ENCODE measurements at places on chromosomes 5 and 9.

GRCh38 chr9:121095057-121095456 lies 20.3 kb downstream of the CNTRL start:
- no peaks in the 10 kb centered on the region for H3K36me3 ChIP-seq
- DNase-seq: no peak
- no peaks in the 10 kb centered on the region for H3K4me1 ChIP-seq
- no peak overlapping the region for H3K4me3 ChIP-seq
- H3K27me3 ChIP-seq: no peaks in the 10 kb centered on the region

- H3K36me3 ChIP-seq: no peaks in the 10 kb centered on the region
- H3K4me1 ChIP-seq: peaks cover 10% of the 10 kb centered on the region
- no peaks in the 10 kb centered on the region for H3K27me3 ChIP-seq
- DNase-seq: no peak
- no peak overlapping the region for H3K27ac ChIP-seq
Observed at GRCh38 chr9:99359336-99359735, 137.3 kb downstream of the SEC61B start.

DNA sequence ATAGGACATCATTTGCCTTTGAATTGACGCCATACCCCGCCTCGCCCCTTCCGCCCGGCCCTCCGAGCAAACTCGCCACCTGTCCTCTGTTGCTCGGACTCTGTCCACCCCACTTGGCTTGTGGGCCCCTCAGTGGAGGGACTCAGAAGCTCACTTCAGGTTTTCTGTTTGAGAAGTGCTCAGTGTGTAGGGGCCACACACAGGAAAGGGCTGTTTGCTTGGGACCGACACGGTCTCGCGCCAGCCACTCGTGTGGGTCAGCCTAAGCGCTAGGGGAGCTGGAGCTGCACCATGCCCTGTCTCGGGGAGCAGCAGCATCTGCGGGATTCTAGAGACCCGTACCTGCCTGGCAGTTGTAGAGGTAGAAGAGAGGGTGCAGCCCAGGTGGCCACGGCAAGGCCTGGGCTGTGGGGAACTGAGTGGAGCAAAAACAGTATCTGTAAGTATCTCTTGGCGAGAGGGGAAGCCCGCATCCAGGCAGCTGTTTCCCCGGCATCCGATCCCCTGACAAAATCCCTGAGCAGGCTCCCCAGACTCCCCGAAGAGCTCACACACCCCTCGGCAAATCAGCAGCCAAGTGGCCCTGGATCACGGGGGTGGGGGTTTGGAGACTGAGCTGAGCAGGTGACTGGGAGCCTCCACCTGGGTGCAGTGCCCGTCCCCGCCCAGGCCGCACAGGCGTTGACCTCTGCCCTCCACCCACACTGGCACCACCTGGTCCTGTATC lies 52.2 kb downstream of the COL5A1 start:
- peaks cover 23% of the 10 kb centered on the region for H3K36me3 ChIP-seq
- H3K4me3 ChIP-seq: no peak overlapping the region
- H3K4me1 ChIP-seq: peaks cover 15% of the 10 kb centered on the region
- H3K27me3 ChIP-seq: no peaks in the 10 kb centered on the region

DNA sequence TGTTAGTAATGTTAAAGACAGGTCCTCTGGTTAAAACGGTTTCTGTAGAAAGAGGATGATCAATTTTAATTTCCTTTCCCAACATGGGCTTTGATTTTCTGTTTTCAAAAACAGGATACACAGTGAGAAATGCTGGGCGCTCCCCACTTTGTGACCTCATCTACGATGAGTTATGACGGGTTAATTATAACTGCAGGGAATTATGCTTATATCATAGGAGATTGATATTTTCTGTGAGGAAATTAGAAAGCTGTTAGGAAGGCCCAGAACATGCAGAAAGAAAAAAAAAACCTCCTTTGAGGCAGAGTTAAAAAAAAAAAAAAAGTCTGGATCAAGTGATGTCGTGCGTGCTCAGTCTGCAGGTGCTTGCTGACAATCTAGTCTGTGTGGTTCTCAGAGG lies 176.8 kb upstream of the OTULINL start:
- H3K36me3 ChIP-seq: peaks cover 26% of the 10 kb centered on the region
- peaks cover 10% of the 10 kb centered on the region for H3K4me1 ChIP-seq
- no peaks in the 10 kb centered on the region for H3K27me3 ChIP-seq
- DNase-seq: no peak
- no peak overlapping the region for H3K4me3 ChIP-seq
- no peak overlapping the region for H3K27ac ChIP-seq

- H3K4me1 ChIP-seq: peaks cover 5% of the 10 kb centered on the region
- H3K27me3 ChIP-seq: no peaks in the 10 kb centered on the region
- no peak overlapping the region for H3K4me3 ChIP-seq
- H3K36me3 ChIP-seq: no peaks in the 10 kb centered on the region
- no peak overlapping the region for H3K27ac ChIP-seq
- no peak for DNase-seq
Observed at GRCh38 chr5:126855266-126855665, 78.3 kb downstream of the LMNB1 start.

GRCh38 chr9:107919263-107919662 lies 429.7 kb upstream of the KLF4 start:
- peaks cover 2% of the 10 kb centered on the region for H3K27me3 ChIP-seq
- no peak overlapping the region for H3K4me3 ChIP-seq
- no peaks in the 10 kb centered on the region for H3K36me3 ChIP-seq
- H3K27ac ChIP-seq: no peak overlapping the region
- H3K4me1 ChIP-seq: no peaks in the 10 kb centered on the region

- H3K27me3 ChIP-seq: no peaks in the 10 kb centered on the region
- no peaks in the 10 kb centered on the region for H3K4me1 ChIP-seq
- DNase-seq: no peak
- H3K27ac ChIP-seq: no peak overlapping the region
- H3K4me3 ChIP-seq: no peak overlapping the region
- H3K36me3 ChIP-seq: no peaks in the 10 kb centered on the region
Observed at GRCh38 chr9:89797255-89797654, 192.4 kb downstream of the GADD45G start.

DNA sequence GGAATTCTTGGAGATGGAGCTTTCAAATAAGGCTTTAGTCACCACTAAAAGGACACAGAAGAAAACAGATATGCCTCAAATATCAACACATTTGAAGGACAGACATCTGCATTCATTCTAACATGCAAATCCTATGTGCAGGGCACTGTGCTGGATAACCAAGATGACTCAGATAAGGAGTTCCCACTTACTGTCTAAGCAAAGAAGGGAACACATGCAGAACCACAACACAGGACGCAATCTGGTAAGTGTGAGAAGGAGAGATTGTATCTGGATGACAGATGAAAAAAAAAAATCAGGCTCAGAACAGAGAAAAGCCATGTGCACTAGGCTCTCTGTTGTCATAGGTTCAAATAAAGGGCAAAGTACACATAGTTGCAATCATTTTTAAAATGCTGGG lies 42.5 kb downstream of the ELAVL2 start:
- DNase-seq: no peak
- H3K4me3 ChIP-seq: no peak overlapping the region
- H3K36me3 ChIP-seq: no peaks in the 10 kb centered on the region
- no peaks in the 10 kb centered on the region for H3K27me3 ChIP-seq
- H3K27ac ChIP-seq: no peak overlapping the region

- H3K4me3 ChIP-seq: peak overlapping the region; percentile 98
- H3K27ac ChIP-seq: peak overlapping the region; percentile 69
- DNase-seq: peak; percentile 80
- H3K36me3 ChIP-seq: no peaks in the 10 kb centered on the region
- no peaks in the 10 kb centered on the region for H3K27me3 ChIP-seq
Observed at GRCh38 chr5:120465436-120465961, 1.4 kb downstream of the PRR16 start.

GRCh38 chr9:78089111-78089510 lies 57.5 kb upstream of the GNAQ start:
- no peaks in the 10 kb centered on the region for H3K27me3 ChIP-seq
- DNase-seq: no peak
- H3K4me3 ChIP-seq: no peak overlapping the region
- H3K27ac ChIP-seq: no peak overlapping the region
- H3K4me1 ChIP-seq: no peaks in the 10 kb centered on the region

DNA sequence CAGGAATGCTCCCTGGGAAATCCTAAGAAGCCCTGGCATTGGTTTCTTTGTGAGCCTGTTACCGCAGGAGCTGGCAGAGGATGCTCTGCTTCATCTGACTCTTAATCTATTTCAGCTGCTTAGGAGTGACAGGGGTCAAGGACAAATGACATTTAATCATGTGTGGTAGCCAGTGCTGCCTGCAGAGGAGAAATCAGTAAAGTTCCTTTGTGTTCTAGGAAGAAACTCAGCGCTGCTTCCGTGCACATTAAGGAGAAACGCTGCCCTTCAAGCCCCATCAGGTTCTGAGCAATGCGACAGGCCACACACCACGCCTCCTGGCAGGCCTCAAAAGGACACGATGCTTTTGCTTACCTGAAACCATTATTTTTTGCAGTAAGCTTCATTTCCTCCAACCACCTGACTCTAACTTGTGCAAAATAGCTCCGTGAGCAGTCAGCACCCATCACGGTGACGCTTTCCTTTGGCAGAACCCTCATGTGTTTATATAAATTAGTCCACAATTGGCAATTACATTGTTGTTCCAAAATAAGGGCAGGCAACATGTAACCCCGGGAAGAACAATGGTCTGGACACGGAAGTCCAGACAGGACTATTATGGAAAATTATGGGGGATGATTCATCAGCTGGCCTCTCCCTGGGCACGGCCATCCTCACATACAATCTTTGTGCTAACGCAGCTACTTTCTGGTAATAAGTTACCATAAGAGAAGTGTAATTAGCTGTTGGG lies 387.9 kb upstream of the DAP start:
- H3K27ac ChIP-seq: no peak overlapping the region
- H3K36me3 ChIP-seq: no peaks in the 10 kb centered on the region
- H3K4me1 ChIP-seq: no peaks in the 10 kb centered on the region
- no peaks in the 10 kb centered on the region for H3K27me3 ChIP-seq

GRCh38 chr5:83072966-83073365 lies 4.2 kb downstream of the TMEM167A start:
- no peak overlapping the region for H3K4me3 ChIP-seq
- no peaks in the 10 kb centered on the region for H3K27me3 ChIP-seq
- H3K4me1 ChIP-seq: peaks cover 2% of the 10 kb centered on the region
- H3K27ac ChIP-seq: no peak overlapping the region

GRCh38 chr5:14781106-14781505 lies 90.5 kb downstream of the ANKH start:
- H3K27ac ChIP-seq: no peak overlapping the region
- no peak overlapping the region for H3K4me3 ChIP-seq
- peak; percentile 72 for DNase-seq
- H3K27me3 ChIP-seq: no peaks in the 10 kb centered on the region
- H3K4me1 ChIP-seq: no peaks in the 10 kb centered on the region

DNA sequence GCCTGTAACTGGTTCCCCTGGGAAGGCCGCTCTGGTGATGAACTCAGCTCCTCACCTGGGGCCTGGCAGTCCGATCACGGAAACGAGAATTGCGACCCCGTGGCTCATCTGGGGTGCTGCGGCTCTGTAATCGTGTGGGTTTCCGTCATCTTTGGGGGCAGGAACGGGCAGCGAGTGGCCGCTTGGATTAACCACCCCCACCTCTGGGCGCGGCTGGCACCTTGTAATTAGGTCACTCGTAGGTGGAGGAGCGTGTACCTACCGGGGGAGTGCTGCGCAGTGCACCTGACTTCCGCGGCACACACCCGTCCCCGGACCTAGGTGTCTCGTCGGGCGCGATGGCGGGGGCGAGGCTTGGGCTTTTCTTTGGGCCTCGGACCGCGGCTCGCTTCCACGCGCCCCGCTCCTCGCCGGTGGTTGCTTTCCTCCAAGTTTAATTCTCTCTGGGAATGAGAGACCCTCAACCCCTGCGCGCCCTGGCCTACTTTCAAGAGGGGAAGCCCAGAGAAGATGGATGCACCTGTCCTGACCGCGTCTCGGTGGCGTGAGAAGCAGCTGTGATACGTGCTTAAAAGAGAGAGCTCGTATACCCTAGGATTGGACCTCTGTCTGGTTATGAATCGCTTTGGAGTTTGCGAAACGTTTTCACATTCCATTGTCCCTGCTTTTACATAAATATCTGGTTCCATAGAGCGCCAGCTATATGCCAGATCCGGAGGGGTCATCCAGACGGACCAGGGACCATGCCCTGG lies 744 bp upstream of the PPP2CA start:
- H3K36me3 ChIP-seq: no peaks in the 10 kb centered on the region
- peak overlapping the region; percentile 100 for H3K27ac ChIP-seq
- H3K27me3 ChIP-seq: no peaks in the 10 kb centered on the region

GRCh38 chr9:107914151-107914550 lies 424.6 kb upstream of the KLF4 start:
- no peaks in the 10 kb centered on the region for H3K36me3 ChIP-seq
- no peaks in the 10 kb centered on the region for H3K27me3 ChIP-seq
- DNase-seq: no peak
- no peak overlapping the region for H3K27ac ChIP-seq
- H3K4me3 ChIP-seq: no peak overlapping the region

GRCh38 chr9:109270971-109271925 lies 49.6 kb downstream of the EPB41L4B start:
- H3K4me3 ChIP-seq: no peak overlapping the region
- H3K4me1 ChIP-seq: no peaks in the 10 kb centered on the region
- H3K36me3 ChIP-seq: no peaks in the 10 kb centered on the region

DNA sequence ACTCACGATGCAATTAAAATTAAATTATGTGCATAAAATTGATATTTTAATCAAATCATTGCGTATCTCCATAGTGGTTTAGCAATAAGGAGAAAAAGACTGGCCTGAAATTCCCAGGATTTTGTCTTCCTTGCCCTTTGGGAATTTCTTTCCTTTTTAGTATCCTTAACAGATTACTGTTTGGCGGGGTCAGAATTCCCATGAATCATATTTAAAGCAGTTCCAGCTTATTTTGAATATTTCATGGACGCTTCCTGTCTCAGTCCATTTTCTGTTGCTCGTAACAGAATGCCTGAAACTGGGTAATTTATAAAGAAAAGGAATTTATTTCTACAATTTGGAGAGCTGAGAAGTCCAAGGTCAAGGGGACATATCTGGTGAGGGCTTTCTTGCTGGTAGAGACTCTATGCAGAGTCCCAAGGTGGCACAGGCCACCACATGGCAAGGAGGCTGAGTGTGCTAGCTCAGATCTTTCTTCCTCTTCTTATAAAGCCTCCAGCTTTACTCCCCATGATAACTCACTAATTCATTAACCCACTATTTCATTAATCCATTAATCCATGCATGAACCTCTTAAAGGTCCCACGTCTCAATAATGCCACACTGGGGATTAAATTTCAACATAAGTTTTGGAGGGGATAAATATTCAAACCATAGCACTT lies 37.8 kb downstream of the CDH6 start:
- H3K4me1 ChIP-seq: peaks cover 2% of the 10 kb centered on the region
- no peak overlapping the region for H3K4me3 ChIP-seq
- H3K36me3 ChIP-seq: no peaks in the 10 kb centered on the region
- H3K27ac ChIP-seq: no peak overlapping the region

Measured in fibroblast of lung (primary cell).